ENCODE measurements at places on chromosomes 3 and 15.

GRCh38 chr3:134874737-134875413 lies 79.8 kb downstream of the EPHB1 start:
- DNase-seq: no peak

- DNase-seq: no peak
Observed at GRCh38 chr3:150331978-150332568, 76.0 kb upstream of the TSC22D2 start.

DNA sequence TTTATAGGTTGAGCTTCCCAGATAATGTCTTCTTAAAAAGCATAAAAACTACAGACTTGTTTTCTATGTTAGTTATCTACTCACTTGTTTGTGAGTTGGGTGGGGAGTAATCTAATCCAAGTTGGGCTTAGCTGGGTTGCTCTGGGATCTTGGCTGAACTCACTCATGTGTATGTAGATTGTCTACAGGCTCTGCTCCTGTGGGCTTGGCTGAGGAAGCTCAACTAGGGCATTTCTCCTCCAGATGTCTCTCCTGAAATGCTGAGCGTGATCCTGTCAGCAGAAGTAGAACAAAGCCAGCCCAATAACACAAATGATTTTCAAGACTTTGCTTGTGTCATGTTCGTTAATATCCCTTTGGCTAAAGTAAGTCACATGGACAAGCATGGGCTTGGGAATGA lies 17.3 kb downstream of the KCNH8 start:
- no peak for DNase-seq

DNA sequence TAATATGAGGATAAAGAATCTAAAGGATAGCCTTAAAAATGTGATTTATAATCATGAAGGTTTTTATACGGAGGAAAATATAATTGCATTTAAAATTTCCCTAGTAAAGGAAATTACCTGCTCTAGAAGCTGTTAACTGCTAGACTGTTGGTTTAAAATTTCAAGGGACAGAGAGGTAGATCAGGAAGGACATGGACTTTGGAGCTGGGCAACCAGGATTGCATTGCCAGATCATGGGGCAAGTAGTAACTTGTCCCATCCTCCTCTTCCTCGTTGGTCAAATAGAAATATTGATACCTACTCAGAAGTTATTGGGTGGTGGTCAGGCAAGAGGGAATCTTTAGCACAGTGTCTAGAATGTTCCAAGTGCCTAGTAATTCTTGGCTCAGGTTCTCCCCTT lies 525.1 kb downstream of the MFSD1 start:
- no peak for DNase-seq

All from stimulated activated CD4-positive, alpha-beta T cell treated with anti-CD3 and anti-CD28 coated beads, Interleukin-1b, Interleukin-23, amount 100 ng/mL, for 24 hours (primary cell).